CD8-positive, alpha-beta T cell (primary cell): ENCODE measurements at places on chromosomes 13 and 19.

GRCh38 chr13:94968757-94969086 is 256.4 kb upstream of the SOX21 start:
- no peak for DNase-seq

DNA sequence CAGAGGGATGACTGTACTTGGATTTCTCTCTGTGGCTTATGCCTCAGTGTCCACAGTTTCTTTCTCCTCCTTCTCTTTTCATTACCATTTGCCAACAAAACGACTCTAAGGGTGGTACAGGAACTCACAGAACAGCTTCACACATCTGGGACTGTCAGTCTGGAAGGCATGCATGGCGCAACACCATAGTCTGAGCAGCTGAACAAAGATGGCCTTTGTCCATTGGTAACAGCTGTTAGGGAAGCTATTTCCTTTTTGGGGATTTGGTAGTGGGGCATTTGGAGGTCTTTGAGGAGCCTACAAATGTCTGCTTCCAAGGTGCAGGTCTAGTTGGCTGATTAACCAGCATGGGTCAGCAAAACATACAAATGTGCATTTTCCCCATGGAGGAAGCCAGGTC is 81.4 kb upstream of the PCDH8 start:
- DNase-seq, result no peak

- no peak for DNase-seq
Observed at GRCh38 chr19:31278555-31279435, 70.4 kb downstream of the TSHZ3 start.

- no peak for DNase-seq
Observed at GRCh38 chr19:31678421-31678820, 329.2 kb upstream of the TSHZ3 start.

DNA sequence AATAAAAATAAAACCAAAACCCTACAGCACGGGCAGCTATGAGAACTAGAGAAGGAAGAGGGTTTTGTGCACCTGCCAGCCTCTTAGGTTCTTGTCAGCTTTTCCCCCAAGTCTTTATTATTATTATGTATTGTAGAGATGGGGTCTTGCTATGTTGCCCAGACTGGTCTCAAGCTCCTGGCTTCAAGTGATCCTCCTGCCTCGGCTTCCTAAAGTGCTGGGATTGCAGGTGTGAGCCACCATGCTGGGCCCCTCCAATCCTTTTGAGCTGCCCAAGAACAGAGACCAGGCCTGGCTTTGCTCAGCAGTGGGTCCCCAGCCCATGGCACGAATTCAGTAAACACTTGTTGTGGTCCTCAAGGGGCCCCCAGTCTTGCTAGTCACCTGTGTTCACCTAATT is 1.5 kb upstream of the NDUFS7 start:
- DNase-seq, result no peak

DNA sequence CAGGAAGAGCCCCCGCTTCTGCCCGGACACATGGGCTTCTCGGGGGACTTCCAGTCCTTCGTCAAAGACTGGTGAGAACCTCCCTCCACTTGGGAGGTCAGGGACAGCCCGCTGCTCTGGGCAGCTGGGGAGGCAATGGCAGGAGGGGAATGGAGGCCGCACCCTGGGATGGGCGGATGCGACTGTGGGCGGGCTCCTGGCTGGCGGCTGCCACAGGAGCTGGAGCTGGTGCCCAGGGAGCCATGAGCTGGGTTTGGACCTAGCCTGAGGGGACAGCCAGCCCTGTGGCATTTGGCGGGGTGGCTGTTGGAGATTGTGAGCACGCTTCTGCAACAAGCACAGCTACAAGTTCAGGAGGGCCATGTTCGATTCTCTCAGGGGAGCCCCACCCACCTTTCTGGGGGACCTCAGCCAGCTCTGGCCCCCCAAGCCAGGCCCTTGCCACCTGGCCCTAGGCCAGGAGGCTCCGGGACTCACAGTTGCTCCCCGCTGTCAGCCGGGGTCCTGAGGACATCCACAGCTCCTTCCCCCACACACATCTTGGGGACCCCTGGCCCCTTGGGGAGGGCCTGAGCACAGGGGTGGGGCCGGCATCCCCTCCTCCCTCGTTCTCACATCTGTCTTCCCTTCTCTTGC is 3.0 kb upstream of the TGFBR3L start:
- DNase-seq, result no peak

- DNase-seq, result no peak
Observed at GRCh38 chr19:22606954-22607652, 27.0 kb upstream of the ZNF492 start.
